Fibroblast of skin of right quadriceps (primary cell): ENCODE measurements at places on chromosomes 5 and 9.

DNA sequence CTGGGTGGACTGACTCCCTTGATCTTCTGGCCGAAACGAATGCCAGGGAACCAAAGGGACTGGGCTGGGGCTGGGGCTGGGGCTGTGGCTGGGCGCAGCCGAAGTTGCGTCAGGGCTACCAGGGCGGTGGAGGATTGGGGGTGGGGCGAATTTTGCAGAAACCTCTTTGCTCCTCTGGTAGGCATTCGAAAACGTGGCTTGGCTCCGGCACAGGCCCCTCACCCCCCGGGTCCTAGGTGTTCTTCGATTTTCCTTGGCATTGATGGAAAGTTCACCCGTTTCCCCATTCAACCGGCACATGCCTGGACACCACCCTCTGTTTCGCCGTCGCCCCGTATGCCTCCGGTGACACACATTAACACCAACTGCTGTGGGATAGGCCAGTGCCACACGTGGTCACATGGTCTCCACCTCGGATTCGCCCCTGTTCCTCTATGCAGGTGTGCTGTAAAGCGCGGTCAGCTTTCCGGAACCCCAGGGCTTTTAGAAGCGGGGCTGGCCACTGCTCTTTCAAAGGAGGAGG, 477.1 kb downstream of the SPATA31A7 start:
- no peak for DNase-seq

- no peak for DNase-seq
These were observed 53.0 kb downstream of the CMYA5 start for GRCh38 chr5:79742549-79743136.

DNA sequence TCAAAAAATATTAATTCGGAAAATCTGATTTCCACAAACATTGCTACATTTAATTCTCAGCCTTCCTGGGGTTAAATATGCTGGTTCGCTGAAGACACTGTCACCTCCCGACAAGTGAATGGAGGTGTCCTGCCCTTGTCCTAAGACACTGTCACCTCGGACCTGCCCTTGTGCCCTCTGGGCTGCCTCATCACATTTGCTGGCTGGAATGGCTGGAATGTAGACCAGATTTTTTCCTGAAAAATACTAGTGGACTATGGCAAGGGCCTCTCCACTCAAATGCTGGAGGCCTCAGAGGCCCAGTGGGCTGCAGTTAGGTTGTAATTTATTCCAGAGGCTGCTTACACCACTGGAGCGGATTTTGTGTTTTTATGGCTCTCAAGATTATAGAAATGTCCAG, 28.2 kb downstream of the CACNA1B start:
- no peak for DNase-seq

DNA sequence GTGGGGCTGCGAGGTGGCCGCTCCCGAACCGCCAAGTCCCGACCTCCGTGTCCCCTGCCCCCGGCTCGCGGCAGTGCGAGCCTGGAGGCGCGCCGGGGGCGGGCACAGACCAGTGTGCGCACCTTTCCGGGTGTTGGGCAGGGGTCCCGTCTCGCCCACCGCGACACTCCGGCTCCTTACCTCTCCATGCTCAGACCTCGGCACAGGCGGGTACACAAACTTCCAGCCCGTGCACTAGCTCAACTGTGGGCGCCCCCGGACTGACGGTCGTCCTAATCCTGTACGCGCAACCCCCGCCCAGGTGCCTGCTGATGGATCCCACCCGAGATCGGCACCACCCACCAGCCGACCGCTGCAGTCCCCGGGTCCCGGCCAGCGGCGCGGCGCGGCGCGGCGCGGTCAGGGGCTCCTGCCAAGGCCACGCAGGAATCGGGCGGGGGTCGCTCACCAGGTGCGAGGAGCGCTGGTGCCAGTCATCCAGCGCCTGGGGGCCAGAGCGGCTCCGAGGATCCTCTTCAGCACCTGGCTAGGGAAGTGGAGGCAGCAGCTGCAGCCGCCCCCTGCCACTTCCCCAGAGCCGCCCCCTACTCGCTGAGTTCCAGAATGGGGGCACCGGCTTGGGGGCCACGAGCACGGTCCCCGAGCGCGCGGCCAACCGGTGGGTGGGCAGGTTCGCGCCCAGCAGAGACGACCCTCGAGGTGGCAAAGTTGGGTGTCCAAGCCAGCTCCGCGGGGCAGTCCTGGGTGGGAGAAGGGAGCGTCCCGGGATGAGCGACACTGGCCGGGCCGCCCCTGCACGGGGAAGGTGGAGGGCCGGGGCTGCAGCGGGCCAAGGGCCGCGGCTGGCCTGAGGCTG, 511 bp downstream of the SEMA5A start:
- no peak for DNase-seq

GRCh38 chr5:95114305-95114704, 170.6 kb downstream of the MCTP1 start:
- no peak for DNase-seq

DNA sequence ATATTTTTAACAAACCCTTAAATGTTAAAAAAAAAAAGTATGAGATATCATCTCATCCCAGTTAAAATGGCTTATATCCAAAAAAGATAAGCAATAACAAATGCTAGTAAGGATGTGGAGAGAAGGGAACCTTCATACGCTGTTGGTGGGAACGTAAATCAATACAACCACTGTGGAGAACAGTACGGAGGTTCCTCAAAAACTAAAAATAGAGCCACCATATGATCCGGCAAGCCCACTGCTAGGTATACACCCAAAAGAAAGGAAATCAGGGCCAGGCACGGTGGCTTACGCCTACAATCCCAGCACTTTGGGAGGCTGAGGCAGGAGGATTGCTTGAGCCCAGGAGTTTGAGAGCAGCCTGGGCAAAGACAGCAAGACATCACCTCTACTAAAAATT, 3.0 kb downstream of the MTMR12 start:
- no peak for DNase-seq

- no peak for DNase-seq
These were observed 27.9 kb downstream of the DOCK8 start for GRCh38 chr9:242461-243080.

- DNase-seq, result peak; percentile 82
These were observed 1.7 kb upstream of the IRX1 start for GRCh38 chr5:3593771-3594509.

DNA sequence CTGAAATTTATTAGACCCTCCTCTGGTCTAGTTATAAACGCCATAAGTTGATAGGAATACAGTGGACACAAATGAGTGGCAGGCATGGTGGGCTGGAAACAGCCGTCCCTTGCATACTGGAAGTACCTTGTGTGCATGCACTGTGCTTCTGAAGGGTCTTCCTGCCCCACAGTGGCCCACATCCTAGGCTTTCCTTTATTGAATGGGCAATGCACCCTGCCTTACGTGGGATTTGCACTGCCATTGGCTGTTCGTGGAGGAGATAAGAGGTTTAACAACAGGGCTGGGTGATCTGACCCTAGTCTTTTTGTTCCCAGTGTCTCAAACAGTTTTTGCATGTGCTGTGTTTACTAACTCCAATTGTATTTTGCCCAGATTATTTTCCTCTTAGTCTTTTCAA, 480.8 kb downstream of the GADD45G start:
- DNase-seq, result no peak

- DNase-seq, result no peak
These were observed 101.7 kb downstream of the ADAMTSL1 start for GRCh38 chr9:18575686-18576085.

GRCh38 chr9:136628268-136628667, 34.4 kb upstream of the EGFL7 start:
- DNase-seq, result no peak

GRCh38 chr9:129812385-129812784, 9.4 kb downstream of the TOR1B start:
- DNase-seq, result no peak

GRCh38 chr5:143826951-143827444, 15.0 kb downstream of the HMHB1 start:
- no peak for DNase-seq

DNA sequence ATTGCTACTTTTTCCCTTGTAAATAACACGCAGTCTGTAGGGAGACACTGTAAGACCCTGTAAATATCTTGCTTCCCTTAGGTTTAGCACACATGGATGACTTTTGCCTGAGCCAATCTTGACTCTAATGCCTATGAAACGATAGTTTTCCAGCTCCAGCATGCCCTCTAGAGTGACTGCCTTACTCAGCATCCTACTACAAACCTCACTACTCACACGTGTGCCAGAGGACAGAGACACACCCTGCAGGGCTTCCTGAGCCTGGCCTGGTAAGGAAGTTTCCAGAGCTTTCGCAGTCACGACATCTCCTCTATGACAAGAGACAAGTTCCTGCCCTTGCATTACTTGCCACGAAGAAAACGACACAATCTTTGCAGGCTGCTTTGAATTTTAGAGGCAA, 138.1 kb downstream of the ATPSCKMT start:
- peak; percentile 68 for DNase-seq
